ENCODE measurements at places on chromosomes 3 and 15. TPM values are rescaled to one million over a fixed set of nuclear protein-coding genes. Genes with fewer than 3 reads are reported as not detected.

The FOXB1 gene
- total RNA-seq, result 0.21 TPM

The PIGZ gene
- 1.5 TPM for total RNA-seq

The SKOR1 gene
- total RNA-seq, result 2.2 TPM

The WDR93 gene
- total RNA-seq, result not detected

The ZCWPW2 gene
- total RNA-seq, result not detected

The DPPA2 gene
- total RNA-seq, result not detected

The KIF15 gene
- total RNA-seq, result 0.16 TPM

The LRTM1 gene
- not detected for total RNA-seq

The WNT5A gene
- not detected for total RNA-seq

The MUC13 gene
- total RNA-seq, result 0.45 TPM

The ATP13A5 gene
- not detected for total RNA-seq

The LIPH gene
- 0.32 TPM for total RNA-seq

The FAM98B gene
- total RNA-seq, result 22.6 TPM

The GXYLT2 gene
- not detected for total RNA-seq

The C3orf22 gene
- total RNA-seq, result not detected

The SI gene
- not detected for total RNA-seq

The SOX14 gene
- total RNA-seq, result not detected

The TMEM158 gene
- total RNA-seq, result 6.5 TPM

The CHRNA7 gene
- total RNA-seq, result 0.23 TPM

The GPR62 gene
- not detected for total RNA-seq

The SLC22A13 gene
- total RNA-seq, result 0.23 TPM
